Gastroesophageal sphincter (tissue), 4 donors: ENCODE measurements at places on chromosomes 12 and 14.

GRCh38 chr12:93954166-93955112, 193.9 kb upstream of the PLXNC1 start:
- ATAC-seq, result peak; percentile 93
- no peak overlapping the region for H3K4me3 ChIP-seq
- no peaks in the 10 kb centered on the region for H3K4me1 ChIP-seq
- peak overlapping the region; percentile 54 for H3K27ac ChIP-seq

GRCh38 chr14:51977075-51977474, 12.3 kb upstream of the RTRAF start:
- no peaks in the 10 kb centered on the region for H3K4me1 ChIP-seq
- ATAC-seq, result no peak
- H3K4me3 ChIP-seq, result no peak overlapping the region
- H3K36me3 ChIP-seq, result no peaks in the 10 kb centered on the region
- no peaks in the 10 kb centered on the region for H3K27me3 ChIP-seq

GRCh38 chr12:129629901-129630300, 273.9 kb downstream of the TMEM132D start:
- no peaks in the 10 kb centered on the region for H3K36me3 ChIP-seq
- no peak for ATAC-seq
- H3K4me1 ChIP-seq, result no peaks in the 10 kb centered on the region
- H3K4me3 ChIP-seq, result no peak overlapping the region
- no peaks in the 10 kb centered on the region for H3K27me3 ChIP-seq

DNA sequence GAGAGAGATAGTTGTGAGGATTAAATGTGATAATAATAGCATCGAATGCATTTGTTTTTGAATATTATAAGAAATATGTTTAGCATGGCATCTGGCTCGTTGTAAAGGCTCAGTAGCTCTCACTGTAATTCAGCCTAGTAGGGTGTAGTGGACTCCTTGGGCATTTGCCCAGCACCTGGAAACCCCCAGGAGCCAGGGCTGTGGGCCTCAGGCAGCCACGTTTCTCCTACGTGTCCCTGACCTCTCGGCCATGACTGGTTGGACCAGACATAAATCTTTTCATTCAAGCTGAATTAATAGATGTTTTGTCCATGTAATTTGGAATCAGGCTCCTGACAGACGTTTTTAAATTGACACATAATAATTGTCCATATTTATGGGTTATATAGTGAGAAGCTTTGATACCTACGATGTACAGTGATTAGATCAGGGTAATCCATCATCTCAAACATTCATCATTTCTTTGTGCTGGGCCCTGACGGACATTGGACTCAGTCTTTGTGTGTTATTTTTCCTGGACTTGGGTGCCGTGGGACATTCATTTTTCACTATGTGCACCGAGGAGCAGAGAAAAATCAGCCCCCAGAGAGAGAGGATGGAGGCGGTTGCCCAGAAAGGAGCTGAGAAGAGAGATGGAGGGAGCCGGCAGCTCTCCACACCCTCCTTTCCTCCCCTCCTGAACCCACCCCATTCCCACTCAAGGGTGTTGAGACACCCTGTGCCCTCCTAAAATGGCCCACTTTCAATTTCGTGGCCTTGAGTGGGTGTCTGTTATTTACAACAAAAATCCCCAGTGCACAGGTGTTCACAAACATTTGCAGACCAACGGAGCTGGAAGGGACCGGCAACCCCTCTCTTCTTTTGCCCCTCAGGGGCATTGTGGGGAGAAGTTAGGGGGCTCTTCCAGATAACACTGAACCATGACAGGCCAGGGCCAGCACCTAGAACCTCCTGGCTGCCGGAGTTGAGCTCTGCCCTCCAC, 296.4 kb downstream of the DPF3 start:
- no peak overlapping the region for H3K4me3 ChIP-seq
- H3K4me1 ChIP-seq, result no peaks in the 10 kb centered on the region
- ATAC-seq, result no peak
- no peak overlapping the region for H3K27ac ChIP-seq

DNA sequence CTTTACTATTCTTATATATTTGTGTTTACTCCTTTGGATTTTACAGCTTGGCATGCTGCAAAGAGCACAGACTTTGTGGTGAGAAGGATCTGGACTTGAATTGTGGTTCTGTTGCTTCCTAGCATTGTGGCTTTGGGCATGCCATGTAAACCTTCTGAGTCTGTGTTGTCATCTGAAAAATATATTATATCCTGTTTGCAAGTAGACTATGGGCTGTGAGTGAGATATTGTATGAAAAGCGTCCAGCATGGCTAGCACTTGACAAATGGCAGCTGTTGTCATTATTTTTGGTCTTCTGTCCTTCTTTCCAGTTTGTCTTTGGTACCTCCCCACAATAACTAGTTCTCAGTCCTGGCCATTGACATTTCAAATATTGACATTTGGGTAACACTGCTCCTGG, 61.8 kb upstream of the DACT1 start:
- no peak for ATAC-seq
- H3K4me3 ChIP-seq, result no peak overlapping the region
- H3K4me1 ChIP-seq, result no peaks in the 10 kb centered on the region
- H3K27me3 ChIP-seq, result no peaks in the 10 kb centered on the region
- no peaks in the 10 kb centered on the region for H3K36me3 ChIP-seq

DNA sequence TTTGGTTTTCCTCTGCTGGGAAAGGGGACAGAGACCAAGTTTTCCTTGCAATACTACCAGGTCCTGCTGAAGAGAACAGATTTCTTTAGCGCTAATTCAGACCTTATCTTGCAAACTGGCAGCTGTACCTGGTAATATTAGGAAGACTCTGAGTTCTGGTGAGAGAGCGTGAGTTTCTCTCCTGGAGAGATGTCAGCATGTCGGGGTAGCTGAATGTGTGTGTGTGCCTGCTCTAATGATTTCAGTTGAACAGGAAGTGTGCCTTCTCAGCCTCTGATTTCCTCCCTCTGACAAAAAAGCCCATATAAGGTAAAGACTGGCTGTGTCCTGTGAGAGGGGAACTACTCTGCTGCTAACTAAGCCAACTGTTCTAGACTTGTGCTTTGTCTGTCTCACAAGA, 10.3 kb upstream of the ERP27 start:
- H3K4me3 ChIP-seq, result no peak overlapping the region
- H3K36me3 ChIP-seq, result no peaks in the 10 kb centered on the region
- H3K4me1 ChIP-seq, result peaks cover 20% of the 10 kb centered on the region
- no peaks in the 10 kb centered on the region for H3K27me3 ChIP-seq
- H3K27ac ChIP-seq, result peak overlapping the region; percentile 84
- peak; percentile 75 for ATAC-seq

DNA sequence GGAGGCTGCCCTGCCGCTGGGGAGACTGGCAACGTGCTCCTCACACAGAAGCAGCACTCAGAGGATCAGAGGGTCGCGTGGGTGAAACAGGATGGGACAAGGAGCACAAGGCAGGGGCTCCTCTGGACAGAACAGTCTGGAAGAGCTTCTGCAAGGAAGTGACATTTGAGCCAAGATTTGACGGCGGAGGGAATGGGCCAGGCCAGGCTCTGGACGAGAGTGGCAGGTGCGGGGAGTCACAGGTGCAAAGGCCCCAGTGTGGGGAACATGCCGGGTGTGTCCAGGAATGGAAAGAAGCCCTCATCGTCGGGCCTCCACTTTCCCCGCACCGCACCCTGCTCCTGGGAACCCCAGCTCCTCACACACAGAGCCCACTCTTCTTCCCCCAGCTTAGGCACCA, 84.0 kb downstream of the RFLNA start:
- H3K4me3 ChIP-seq, result no peak overlapping the region
- H3K36me3 ChIP-seq, result peaks cover 68% of the 10 kb centered on the region
- peak overlapping the region; percentile 84 for H3K27ac ChIP-seq

DNA sequence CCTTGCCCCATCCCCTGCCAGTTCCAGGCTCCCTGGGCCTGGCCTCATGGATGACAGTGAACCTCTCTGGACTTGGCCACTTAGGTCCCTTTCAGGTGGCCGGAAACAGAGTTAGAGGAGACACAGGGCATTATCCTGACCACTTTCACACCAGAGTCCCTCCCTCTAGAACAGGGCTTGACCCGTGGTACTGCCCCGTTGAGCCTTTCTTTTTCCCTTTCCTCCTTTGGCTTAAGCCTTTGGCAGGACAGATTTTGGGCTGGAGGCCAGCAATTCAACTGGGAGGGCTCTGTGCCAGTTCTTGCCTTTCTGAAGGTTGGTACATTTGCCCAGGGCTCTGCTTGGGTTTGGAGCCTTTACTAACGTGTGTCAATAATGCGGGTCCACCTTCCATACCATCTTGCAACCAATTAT, 22.8 kb downstream of the TPCN1 start:
- peak overlapping the region; percentile 76 for H3K27ac ChIP-seq
- ATAC-seq, result peak; percentile 31
- H3K4me1 ChIP-seq, result peaks cover 4% of the 10 kb centered on the region
- H3K27me3 ChIP-seq, result no peaks in the 10 kb centered on the region
- H3K36me3 ChIP-seq, result peaks cover 31% of the 10 kb centered on the region

GRCh38 chr14:37411079-37411735, 183.8 kb downstream of the FOXA1 start:
- H3K4me3 ChIP-seq, result no peak overlapping the region
- H3K4me1 ChIP-seq, result no peaks in the 10 kb centered on the region
- ATAC-seq, result no peak
- peaks cover 3% of the 10 kb centered on the region for H3K36me3 ChIP-seq

- no peak overlapping the region for H3K4me3 ChIP-seq
- no peaks in the 10 kb centered on the region for H3K4me1 ChIP-seq
- H3K36me3 ChIP-seq, result peaks cover 49% of the 10 kb centered on the region
Measured at GRCh38 chr12:95522692-95523091, 28.6 kb downstream of the USP44 start.

GRCh38 chr12:685388-685787, 22.1 kb upstream of the NINJ2 start:
- no peak overlapping the region for H3K27ac ChIP-seq
- no peaks in the 10 kb centered on the region for H3K27me3 ChIP-seq
- no peaks in the 10 kb centered on the region for H3K4me1 ChIP-seq
- no peak for ATAC-seq
- no peaks in the 10 kb centered on the region for H3K36me3 ChIP-seq

DNA sequence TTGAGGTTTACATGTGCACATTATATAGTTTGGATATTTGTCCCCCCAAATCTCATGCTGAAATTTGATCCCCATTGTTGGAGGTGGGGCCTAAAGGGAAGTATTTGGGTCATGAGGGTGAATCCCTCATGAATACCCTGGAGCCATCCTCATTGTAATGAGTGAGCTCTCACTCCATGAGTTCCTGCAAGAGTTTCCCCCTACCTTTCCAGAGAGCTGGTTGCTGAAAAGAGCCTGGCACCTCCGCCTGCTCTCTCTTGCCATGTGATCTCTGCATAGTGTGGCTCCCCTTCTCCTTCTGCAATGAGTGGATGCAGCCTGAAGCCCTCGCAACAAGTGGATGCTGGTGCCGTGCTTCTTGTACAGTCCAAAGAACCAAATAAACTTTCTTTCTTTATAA, 234.3 kb upstream of the DIO2 start:
- no peak for ATAC-seq
- no peak overlapping the region for H3K4me3 ChIP-seq

- H3K4me3 ChIP-seq, result no peak overlapping the region
- no peak overlapping the region for H3K27ac ChIP-seq
- no peak for ATAC-seq
Measured at GRCh38 chr12:92845329-92845728, 83.8 kb downstream of the EEA1 start.

- H3K27ac ChIP-seq, result no peak overlapping the region
- ATAC-seq, result no peak
- H3K36me3 ChIP-seq, result no peaks in the 10 kb centered on the region
Measured at GRCh38 chr12:76717314-76717713, 46.6 kb upstream of the ZDHHC17 start.

GRCh38 chr12:63802012-63802608, 22.4 kb downstream of the RXYLT1 start:
- no peaks in the 10 kb centered on the region for H3K4me1 ChIP-seq
- H3K36me3 ChIP-seq, result peaks cover 21% of the 10 kb centered on the region
- no peak overlapping the region for H3K4me3 ChIP-seq
- H3K27me3 ChIP-seq, result no peaks in the 10 kb centered on the region

DNA sequence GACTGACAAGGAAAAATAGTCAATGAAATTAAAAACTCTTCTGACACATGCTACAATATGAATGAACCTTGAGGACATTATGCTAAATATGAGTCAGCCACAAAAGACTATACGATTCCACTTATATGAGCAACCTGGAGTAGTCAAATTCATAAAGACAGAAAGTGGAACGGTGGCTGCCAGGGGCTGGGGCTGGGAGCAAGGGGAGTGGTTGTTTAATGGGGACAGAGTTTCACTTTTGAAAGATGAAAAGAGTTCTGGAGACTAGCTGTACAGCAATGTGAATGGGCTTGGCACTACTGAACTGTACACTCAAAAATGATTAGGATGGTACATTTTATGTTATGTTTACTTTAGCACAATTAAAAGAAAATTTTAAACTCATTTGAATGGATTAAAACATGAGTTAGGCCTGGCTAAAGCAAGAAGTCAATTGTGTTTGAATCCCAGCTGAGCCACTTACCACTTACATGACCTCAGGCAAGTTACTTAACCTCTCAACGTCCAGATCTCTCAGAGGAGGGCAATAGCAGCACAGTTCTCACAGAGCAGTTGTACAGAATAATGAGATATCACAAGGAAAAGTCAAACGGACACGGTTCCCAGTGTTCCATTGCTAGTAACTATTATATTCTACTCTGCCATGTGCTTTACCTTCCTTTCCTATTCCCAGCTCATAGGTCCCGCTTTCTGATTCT, 102.5 kb downstream of the SPTSSA start:
- ATAC-seq, result no peak
- no peaks in the 10 kb centered on the region for H3K27me3 ChIP-seq
- no peaks in the 10 kb centered on the region for H3K36me3 ChIP-seq
- H3K27ac ChIP-seq, result no peak overlapping the region
- H3K4me1 ChIP-seq, result peaks cover 5% of the 10 kb centered on the region
- H3K4me3 ChIP-seq, result no peak overlapping the region

- no peak for ATAC-seq
- H3K27me3 ChIP-seq, result no peaks in the 10 kb centered on the region
- peak overlapping the region; percentile 87 for H3K27ac ChIP-seq
- H3K4me3 ChIP-seq, result peak overlapping the region; percentile 48
Measured at GRCh38 chr12:122024132-122024785, 2.6 kb downstream of the BCL7A start.

DNA sequence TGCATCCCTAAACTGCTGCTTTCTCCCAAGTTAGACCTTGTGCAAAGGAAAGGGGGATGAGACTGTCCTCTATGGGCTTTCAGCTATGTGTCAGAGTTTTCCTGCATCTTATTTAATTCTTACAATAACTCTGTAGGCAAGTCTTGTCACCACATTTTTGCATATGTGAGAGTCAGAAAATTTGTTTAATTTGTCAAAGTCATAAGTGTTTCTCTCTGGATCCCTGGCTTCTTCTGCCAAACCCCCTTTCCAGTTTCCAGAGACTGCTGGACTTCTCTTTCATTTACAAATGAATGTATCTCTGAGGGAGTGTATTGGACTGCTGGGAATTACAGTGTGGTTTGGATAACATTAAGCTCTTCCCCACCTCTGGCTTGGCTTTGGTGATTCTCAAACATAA, 877.6 kb upstream of the SEL1L start:
- no peaks in the 10 kb centered on the region for H3K4me1 ChIP-seq
- H3K27ac ChIP-seq, result no peak overlapping the region
- no peaks in the 10 kb centered on the region for H3K36me3 ChIP-seq
- no peak overlapping the region for H3K4me3 ChIP-seq
- no peak for ATAC-seq
